ENCODE measurements at places on chromosomes 7 and 10. TPM values are rescaled to one million over a fixed set of nuclear protein-coding genes. Genes with fewer than 3 reads are reported as not detected.

DNA sequence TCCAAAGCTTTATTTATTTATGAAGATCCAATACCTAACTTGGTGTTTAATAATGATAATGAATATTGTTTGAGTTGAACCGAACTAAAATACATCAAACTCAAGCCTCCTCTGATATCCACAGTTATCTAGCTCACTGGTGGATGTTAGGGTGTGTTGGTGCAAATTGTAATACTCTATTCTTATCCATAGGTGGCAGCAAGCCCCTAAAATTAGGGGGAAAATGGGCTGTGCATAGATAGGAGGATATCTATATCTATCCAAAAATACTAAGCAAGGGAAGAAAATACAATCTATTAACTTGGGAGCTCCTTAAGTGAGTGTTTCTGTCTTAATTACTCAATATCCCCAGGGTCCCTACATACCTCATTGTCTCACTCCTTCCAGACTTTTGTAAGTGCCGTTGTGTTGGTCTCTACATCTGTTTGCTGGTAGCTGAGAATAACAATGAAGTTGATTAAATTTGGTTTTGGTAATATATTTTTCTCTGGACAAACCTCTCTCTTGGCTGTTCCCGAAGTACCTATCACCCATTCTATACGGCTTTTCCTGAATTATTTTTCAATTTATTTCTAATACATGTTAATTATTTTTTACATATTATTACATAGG is 55.0 kb upstream of the VWDE start:
- no peak for DNase-seq

Gene CDK1
- polyA plus RNA-seq = 0.52 TPM

DNA sequence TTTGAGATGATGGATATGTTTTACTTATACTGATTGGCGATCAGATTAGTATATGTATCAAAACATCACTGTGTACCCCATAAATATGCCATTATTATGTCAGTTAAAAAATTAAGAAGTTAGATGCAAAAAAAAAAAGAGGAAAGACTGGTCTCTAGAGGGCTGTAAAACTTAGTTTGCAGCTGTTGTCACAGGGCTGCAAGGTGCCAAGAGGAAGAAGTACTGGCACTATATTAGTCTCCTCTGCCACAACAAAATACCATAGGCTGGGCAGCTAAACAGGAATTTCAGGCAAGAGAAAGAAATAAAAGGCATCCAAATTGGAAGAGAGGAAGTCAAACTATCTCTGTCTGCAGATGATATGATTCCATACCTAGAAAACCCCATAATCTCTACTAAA is 177.8 kb upstream of the PLPP4 start:
- DNase-seq = no peak

DNA sequence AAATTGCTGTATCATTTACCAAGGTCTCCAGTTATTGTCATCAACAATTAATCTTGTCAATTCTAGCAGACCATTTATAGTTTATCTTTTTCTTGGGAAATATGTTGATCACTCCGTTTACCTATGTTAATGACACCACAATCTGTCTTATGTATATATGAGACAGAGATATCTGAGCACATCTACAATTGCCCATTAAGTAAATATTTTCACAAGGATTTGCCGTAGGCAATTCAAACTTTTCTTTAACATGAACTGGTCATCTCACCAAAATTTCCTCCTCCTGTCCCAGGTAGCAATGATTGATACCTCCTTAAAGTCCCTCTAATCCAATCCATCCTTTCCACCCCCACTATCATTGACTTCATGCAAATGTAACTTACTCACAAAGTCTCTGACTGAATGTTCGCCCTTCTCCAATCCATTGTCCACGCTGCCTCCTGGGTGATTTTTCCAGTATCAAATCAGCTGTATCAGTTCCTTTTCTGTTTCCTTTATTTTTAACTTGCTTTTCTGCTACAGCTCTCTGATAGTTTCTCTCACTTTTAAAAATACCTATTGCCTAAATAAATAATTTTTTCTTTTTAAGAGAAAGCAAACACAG is 138.3 kb downstream of the GNAT3 start:
- no peak for DNase-seq

Gene CPA1
- polyA plus RNA-seq = not detected

DNA sequence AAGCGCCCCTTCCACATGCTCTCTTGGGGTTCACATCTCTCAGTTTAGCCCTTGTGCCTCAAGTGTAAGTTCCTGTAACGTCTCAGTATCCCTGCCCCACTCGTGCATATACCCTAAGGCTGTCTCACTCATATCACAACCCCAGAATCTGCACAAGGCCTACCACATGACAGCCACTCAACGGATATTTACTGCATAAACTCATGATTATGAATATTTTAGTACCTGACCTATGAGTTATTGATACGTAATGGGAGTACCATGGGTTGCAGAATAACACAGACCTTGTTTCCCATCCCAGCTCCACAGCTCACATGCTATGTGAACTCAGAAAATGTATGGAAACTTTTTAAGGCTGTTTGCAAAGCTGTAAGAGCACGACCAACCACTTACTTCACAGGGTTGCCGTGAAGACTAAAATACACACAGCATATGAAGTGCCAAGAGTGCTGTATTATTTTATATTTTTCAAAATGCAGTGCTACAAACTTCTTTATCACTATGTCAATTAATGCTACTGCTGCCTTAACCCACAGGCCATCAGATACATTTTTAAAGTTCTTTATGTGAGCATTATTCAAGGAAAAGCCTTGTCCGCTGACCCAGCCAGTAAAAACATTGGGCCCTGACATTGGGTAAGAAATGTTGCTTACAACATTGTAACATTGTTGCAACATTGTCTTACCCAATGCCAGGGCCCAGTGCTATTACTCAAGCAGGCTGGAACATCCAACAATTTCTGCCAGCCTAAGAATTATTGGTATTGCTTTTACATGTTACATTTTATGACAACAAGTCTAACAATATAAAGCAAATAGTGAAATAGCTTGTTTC is 97.2 kb downstream of the JAZF1 start:
- no peak for DNase-seq

- DNase-seq = no peak
Observed at GRCh38 chr7:147079083-147079482, 962.5 kb downstream of the CNTNAP2 start.

- DNase-seq = no peak
Observed at GRCh38 chr7:129209067-129209926, 15.5 kb upstream of the AHCYL2 start.

Gene FRAT1
- polyA plus RNA-seq = 13.3 TPM

- DNase-seq = no peak
Observed at GRCh38 chr10:116312548-116312947, 11.7 kb upstream of the CCDC172 start.

DNA sequence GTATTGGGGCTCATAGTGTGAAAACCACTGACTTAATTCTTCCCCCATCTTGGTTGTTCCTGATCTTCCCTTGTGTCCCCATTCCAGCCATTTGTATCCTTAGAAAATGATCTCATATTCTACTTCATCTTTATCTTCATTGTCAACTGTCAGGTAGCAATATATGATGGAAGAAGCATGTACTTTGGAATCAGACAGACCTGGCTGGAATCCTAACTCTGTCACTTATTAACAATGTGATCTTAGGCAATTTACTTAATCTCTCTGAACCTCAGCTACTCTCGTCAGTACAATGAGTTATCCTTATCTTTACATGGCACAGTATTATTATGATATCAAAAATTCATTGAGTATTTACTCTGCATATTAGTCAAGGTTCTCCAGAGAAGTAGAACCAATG is 10.1 kb downstream of the CFTR start:
- no peak for DNase-seq

DNA sequence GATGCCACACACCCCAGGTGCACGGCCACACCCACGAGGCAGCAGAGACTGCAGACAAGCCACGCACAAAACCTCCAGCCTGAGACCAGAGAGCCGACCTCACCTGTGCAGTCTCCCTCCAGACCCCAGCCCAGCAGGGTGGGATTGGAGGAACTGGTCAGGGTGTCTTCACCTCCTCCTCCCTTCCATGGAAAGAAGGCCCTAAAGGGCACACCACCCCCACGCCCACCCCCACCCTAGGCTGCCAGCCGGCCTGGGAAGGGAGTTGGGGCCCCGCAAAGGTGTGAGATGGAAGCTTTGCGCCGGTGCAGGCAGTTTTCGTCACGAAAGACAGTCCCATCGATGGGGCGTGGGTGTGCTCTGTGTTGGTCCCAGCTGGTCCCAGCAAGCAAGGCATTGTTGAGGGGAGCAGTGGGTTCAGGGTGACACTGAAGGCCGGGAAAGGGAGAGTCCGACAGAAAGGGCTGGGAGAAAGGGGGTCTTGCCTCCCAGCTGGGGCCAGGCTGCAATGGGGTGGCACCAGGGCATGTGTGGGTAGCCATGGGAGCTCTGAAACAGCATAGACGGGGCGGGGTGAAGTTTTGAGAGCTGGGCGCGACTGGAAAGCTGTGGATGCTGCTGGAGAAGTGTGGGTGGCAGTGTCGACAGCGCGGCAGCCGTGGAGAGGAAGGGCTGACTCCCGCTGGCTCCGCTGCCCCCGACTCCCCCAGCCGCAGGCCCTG is 349.2 kb downstream of the GLRX3 start:
- no peak for DNase-seq

Gene CALCR
- not detected for polyA plus RNA-seq

DNA sequence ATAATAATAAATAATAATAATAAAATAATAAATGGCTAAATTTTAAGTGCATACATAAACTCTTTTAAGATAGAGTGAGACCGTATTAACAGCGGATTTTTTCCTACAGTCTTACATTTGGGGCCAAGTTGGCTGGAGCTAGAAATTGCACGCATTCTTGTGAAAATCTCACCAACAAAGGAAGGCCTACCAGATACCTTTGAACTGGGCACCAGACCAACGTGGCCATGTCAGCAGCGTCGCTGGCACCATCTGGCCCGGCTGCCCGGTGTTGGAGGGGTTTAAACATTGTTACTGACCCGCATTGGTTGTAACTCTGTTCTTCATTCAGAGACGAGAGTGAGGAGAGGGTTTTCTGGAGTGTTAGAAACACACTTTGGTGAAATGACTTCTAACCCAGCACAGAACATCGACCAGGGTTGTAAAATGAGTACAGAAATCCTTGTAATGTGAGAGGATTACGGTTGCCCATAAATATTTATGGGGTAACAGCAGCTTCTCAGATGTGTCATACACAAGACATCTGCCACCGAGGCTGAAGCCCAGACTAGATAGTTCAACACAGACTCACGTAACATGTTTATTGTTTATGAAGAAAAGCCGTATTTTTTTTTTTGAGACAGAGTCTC is 34.6 kb upstream of the UNCX start:
- DNase-seq = no peak

- no peak for DNase-seq
Observed at GRCh38 chr10:78321500-78321899, 287.8 kb downstream of the RPS24 start.

Gene ITPRIP
- 23.1 TPM for polyA plus RNA-seq

Data from CD8-positive, alpha-beta memory T cell (primary cell).